ENCODE measurements at places on chromosomes 4 and X.

DNA sequence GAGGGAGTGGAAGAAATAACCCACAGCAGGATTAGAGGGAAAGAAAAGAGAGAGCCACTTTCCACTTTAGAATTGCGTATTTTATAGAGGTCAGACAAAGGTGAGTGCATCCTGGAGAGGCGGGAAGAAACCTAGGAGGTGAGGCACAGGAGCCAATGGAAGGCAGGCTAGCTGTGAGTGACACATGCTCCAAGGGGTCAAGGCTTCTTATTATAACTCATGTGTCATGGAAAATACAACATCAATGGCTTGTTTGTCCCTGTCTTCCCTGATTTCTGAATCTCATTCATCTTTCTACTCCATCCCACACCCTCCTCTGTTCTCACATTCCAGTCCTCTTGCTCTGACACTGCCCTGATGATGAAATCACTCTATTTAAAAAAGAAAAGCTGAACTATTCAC is 14.4 kb downstream of the ANXA3 start:
- no peak for DNase-seq

DNA sequence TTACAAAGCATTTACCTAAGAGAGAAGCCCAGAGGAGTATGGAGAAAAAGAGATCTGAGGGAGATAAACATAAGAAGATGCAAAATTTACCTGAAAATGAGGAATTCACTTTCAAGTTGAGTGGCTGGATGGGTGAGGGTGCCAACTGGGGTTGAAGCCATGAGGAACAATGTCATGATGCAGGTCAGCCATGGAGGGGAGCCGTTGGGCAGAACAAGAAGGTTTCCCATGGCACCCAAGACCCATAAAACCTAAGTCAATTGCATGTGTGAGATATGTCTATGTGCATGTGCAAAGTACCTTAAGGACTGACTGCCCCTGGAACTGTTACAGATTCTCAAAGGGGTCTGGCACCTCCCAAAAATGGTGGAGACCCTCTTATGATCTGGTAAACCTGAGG is 46.6 kb upstream of the PRRG1 start:
- no peak for DNase-seq

- DNase-seq: no peak
Measured at GRCh38 chr4:106762666-106763443, 273.3 kb downstream of the DKK2 start.

DNA sequence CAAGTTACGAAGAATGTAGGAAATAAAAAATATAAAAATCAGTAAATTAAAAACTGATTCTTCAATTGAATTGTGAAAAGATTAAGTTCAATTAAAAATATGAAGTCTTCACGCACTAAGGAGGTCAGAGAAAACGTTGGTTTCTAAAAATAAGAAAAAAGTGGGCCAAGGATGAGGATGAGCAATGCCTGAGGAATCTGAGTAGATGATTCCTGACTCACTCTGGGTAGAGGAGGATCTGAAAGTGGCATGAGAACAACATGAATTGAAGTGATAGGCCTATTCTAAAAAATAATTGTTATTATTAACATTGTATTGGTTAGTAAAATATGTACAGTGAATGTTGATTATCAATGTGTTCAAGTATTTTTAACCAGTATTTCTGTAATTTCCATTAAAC is 444.2 kb downstream of the GRIA2 start:
- DNase-seq: no peak

- DNase-seq: no peak
Measured at GRCh38 chr4:1802151-1802715, 9.1 kb downstream of the FGFR3 start.

DNA sequence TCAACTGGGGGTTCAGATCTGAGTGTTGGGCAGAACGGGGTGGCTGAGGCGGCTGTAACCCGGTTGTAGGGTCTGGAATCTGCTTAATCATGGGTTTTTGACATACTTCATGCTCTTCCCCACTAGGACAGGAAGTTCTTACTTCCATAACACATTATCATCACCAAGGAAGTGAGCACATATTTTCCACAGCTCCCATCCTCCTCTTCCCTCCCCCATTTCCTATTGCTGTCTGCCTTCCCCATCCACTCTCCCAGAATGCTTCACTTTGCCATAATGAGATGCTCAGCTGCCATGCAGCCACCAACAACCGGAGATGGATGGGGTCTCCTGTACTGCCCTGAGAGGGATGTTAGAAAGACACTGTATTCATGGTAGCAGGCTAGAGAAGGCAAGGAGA is 6.4 kb upstream of the DCUN1D4 start:
- DNase-seq: no peak

- no peak for DNase-seq
Measured at GRCh38 chr4:83114576-83114975, at the start of gene PLAC8. TSS of gene PLAC8 (minus strand) at chr4:83114729. CDS start at chr4:83107921, 6,808 bp downstream.

DNA sequence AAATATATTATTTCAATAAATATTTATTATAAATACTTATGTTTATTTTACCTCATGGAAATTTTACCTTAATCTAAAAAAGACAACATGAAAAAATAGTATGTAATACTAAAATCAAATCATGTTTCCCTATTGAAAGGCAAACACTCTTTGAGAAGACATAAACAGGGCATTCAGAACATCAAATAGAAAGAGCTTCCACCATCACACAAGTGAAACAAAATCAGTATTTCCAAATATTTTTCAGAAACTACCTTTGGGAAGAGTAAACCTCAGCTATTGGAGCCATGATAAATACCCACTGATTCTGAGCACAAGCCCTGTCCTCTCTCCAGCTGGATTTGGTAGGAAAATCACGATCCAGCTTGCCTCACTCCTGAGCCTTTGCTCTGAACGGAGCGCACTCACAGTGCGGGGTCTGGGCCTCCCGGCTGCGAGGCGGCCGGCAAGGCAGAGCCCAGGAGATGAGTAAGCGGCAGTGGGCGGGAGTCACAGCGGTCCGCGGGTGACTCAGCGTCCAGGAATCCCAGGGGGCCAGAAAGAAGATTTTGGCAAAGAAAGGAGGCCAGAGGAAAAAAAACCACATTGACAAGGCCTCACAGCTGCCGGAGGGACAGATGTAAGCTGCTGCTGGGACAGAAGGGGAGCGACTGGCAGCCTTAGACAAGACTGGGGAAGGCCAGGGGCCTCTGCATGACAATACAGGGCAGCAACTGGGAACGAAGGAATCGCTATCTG is 14.7 kb upstream of the ANXA5 start:
- DNase-seq: peak; percentile 32

DNA sequence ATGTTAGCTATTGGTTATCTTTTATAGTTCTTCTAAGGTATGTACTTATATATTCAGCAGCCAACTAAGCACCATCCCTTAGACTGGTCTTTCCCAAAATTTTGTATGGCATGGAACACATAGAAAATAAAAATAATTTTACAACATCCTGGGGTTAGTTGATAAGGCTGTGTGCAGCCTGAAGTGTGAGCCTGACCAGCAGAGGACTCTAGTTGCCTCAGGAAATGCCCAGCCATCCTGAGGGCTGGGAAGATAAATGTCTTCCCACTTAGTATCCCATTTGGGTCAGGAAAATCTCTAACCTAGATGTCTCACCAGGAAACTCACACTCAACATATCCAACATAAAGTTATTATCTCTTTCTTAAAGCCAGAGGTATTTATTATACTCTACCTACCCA is 251.4 kb upstream of the POF1B start:
- DNase-seq: no peak

- peak; percentile 28 for DNase-seq
Measured at GRCh38 chrX:136608295-136608933, 39.5 kb upstream of the CD40LG start.

DNA sequence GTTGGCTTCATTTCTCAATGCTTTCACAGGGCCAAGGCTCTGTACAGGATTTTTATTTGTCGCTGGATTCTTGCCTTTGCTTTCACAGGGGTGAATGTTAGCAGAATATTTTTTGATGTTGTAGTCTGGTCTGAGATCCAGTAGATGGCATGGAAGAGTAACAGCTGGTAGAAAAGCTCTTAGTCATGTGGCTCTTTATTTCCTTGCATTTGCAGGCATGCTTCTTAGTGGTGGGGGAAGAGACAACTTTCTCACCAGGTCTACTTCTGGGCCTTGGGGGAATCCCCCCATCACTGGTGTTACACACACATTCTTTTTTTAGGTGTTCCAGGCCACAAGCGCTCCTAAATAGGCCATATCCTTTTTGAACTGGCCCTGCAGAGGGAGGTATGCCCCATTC is 58.2 kb upstream of the DKK2 start:
- DNase-seq: no peak

Measured in stimulated activated CD4-positive, alpha-beta T cell treated with anti-CD3 and anti-CD28 coated beads, Interleukin-1b, Interleukin-23, amount 100 ng/mL, for 24 hours (primary cell).